ENCODE measurements at places on chromosomes 5 and 9.

DNA sequence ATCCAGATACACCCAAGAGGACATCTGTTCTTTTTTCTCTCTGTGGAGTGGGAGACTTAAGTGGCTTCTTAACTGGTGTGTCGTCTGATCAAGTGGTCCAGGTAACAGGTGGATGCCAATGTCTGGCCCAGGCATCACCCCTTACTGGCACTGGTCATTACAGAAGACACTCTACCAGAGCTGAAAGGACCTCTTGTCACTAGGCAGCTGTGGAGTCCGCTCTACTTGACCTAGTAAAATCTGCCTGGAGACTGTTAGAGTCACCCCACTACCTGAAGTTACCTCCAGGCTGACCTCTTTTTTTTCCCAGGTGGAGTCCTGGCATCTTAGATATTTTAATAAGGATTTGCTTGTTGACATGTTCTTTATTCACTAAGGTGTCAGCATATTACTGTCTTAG is 22.5 kb downstream of the FXN start:
- DNase-seq, result no peak

- no peak for DNase-seq
Observed at GRCh38 chr5:138538943-138539627, 4.0 kb downstream of the ETF1 start.

DNA sequence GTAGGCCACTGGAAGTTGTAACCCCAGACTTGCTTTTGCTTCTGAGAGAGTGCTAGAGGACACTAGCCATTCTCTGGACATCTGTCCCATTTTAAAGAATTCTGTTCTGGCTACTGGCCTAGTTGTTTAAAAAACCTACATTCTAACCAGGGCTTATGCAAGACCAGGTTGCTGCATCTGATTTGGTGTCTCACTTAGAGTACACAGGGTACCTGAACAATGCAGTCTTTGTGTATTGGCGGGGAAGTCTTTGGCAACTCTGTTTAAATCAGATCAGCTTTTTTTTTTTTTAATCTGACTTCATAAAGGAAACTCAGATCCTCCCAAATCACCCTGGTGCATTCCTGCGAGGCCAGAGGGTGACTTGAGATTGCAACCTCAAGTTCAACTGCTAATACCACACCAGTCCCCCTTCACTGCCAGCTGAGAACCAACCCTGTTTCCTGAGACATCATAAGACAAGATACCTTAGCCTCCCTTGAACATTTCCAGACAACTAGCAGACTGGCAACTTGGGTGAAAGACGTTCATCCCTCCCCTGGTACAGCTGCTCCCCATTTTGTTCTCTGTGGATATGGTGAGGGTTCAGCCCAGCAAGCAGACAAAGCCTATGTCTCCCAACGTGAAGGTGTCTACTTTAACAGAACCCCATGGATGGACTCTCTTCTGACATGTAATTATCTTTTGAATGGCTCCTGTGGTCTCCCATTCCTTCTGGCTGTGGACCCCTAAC is 27.0 kb downstream of the SKP1 start:
- DNase-seq, result no peak

GRCh38 chr5:104355350-104355749 is 792.8 kb upstream of the NUDT12 start:
- DNase-seq, result no peak

DNA sequence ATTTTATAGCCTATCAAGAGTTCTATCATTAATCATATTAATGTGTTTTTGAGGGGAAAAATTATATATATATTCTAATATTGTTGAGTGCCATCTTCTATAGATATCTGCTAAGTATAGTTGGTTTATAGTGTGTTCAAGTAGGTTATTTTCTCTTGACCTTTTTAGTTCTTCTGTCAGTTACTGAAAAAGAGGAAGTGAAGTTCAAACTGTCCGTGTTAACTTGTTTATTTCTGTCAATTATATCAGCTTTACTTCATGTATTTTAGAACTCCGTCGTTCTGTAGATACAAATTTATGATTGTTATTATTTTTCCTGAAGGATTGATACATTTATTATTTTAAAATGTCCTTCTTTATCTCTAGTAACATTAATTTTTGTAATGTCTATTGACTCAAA is 1209.1 kb downstream of the CDH12 start:
- no peak for DNase-seq

GRCh38 chr5:179530069-179530998 is 20.0 kb upstream of the RUFY1 start:
- DNase-seq, result peak; percentile 50

DNA sequence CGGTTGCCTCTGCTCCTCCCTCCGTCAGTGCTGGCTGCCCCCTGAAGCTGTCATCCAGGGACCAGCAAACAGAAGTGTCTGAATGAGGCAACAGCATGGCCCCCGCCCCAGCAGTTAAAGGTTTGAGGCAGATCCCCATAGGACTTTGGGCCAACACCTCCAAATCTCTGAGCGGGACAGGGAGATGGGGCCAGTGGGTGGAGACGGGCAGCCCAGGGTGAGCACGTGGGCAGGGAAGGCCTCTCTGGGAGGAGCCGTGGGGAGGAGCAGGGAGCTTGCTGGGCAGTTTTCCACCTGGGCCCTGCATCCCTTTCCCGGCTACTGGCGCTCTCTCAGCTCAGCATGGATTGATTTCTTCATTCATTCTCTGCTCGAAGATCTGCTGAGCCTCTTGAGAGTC is 39.1 kb upstream of the NOTCH1 start:
- no peak for DNase-seq

DNA sequence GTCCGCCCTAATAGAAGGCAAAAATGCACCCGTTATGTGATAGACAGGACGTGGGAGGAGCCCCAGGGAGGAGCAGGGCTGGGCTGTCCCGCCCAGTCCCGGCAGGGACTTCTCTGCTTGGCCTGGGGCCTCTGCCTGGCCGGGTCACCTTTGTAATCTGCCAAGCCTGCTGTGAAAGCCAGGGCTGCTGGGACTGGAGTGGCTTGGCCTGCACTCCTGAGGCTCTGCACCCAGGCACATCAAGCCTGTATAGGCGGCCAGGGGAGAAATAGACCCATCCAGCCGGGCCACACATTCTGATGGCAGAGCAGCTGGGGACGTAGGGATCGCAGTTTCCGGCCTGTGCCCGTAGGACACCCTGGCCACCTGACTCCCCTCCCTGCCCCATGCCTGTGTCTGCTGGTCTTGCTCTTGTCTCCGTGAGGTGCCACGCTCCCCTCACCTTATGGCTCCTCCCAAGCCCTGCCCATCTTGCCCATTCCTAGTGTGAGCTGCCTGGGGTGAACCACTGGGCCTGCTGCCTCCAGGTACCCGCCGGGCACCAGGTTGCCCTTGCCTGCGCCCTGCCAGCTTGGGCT is 28.1 kb downstream of the DYNC2I2 start:
- no peak for DNase-seq

GRCh38 chr5:85143138-85143537 is 758.5 kb upstream of the EDIL3 start:
- DNase-seq, result no peak

GRCh38 chr5:652773-653350 is 40.3 kb downstream of the TPPP start:
- no peak for DNase-seq

GRCh38 chr5:107415762-107416161 is 255.0 kb downstream of the EFNA5 start:
- no peak for DNase-seq

DNA sequence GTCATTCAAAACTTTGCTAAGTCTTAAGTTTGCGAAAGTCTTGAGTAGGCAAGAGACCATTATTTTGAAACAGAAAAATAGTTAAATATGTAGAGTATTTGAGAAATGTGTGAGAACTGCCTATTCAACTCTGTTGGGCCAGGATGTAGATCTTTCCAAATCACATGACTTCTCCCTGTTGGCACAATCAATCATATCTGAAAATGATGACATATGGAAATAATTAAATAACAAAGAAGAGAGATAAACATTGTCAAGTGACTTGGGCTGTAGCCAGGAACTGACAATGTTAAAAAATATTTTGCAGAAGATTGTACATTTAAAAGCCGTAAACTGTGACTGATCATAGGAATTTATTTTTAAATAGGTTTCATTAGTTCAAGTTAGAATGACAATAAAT is 104.6 kb upstream of the IL6ST start:
- DNase-seq, result no peak

DNA sequence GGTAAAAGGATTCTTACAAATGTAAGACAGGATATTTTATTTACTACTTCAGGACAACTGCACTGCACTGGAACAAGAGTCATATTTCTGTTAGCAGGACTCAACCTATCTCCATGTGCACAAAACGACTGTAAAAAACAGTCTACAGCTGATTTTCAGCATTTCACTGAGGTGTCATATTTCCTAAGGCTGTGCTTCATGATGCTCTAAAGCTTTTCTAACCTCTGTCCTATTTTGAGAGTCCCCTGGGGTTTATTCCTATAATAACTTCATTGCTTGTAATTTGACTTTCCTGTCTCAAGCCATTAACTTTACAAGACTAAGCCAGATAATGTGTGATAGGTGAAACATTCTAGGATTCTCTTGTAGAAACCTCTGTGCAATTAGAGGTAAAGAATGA is 472.3 kb downstream of the HINT1 start:
- DNase-seq, result no peak

DNA sequence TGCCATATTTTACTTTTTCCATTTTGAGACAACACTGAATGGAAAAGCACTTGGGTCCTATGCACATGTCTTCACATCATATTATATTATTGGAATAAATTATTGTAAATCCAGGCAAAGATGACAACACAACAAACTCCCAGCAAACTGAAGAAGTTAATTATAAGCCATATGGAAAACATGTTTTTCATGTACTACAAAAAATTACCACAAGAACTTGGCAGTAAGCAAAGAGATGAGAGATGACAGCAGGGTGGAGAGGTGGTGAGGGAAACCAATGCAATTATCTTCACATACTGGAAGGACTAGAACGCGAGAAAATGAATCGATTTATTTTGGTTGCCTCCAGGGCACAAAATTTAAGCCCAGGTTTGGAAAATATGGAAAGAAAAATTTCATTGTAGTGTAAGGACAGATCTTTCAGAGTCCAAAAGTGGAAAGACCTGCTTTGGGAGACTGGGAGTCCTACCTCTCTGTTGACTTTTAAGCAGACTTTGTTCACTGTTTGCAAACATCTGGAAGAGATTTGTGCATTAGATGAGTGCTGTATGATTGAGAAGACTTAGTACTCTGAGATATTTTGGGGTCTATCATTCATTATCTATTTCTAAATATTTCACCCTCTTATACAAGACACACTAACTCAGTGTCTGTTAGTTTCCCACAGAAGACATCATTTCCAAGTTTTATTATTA is 138.0 kb downstream of the TMEM232 start:
- DNase-seq, result no peak

- no peak for DNase-seq
Observed at GRCh38 chr9:99259231-99259918, 37.3 kb downstream of the SEC61B start.

DNA sequence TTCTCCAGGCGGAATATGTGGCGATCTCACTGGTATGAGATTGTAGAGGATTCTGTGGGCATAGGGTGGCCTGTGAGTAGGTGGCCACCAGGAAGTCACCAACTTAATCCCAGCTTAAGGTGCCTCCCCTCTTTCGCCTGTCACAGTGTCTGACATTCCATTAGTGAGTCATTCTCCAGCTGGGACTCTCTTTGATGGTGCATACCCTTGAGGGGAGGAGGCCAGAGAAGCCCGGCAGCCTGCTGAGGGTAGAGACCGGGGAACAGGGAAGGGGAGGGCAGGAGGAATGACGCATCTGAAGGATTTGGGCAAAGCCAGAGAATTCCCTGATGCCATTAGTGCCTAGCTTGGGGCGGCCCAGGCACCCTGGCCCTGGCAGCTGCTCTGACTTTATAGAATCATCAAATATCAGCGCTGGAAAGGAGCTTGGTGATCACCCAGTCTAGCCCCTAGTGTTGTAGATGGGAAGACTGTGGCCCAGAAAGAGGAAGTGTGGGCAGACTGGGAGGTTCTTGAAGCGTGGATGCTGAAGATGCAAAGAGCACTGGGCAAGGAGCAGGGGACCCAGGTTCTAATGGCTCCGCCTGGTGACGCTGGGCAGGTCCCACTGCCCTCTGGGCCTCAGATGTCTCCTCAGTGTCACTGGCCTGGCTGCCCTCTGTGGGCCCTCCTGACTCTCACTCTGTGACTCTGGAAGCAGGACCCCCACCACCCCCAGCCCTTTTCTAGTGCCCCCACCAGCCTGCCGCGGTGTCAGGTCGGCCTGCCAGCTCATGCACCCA is 41.4 kb downstream of the DAB2IP start:
- DNase-seq, result no peak

- no peak for DNase-seq
Observed at GRCh38 chr5:118863345-118863744, 125.0 kb downstream of the DTWD2 start.

DNA sequence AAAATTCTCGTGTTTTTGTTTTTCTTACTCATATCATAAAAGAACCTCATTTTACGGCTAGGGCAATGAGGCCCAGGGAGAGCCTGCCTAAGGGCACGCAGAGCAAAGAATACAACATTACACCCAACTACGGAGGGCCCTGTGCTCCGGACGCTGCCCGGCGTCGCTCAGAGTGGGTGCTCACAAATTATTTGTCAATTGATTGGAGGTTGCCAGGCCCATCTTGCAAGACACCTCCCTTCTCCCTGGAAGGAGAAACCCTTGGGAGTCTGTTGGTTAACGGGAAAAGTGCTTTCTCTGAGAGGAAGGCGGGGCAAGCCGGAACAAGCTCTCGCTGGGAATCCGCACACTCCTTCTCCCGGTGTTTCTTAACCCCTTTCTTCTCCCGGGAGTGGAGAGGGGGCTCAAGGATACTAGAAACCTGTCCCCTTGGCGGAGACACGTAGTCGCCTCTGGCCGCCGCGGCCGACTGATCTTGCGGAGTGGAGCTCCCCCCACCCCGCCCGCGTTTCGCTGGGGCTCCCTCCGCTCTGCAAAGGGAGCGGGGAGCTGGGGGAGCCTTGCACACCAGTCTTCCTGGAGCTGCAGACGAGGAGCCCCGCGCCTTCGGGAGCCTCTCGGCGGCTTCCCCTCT is 599.3 kb upstream of the SGCD start:
- no peak for DNase-seq

DNA sequence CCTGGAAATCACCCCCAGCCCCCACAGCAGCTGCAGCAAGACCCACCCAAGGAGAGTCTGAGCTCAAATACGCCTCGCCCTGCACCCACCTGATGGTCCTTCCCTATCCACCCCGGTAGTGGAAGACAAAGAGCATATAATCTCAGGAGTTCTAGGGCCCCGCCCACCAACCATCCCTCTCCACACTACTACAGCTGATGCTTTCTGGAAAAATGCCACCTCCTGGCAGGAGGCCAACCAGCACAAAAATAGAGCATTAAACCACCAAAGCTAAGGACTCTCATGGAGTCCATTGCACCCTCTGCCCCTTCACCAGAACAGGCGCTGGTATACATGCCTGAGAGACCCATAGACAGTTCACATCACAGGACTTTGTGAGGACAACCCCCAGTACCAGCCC is 22.5 kb upstream of the NIPSNAP3A start:
- DNase-seq, result no peak

GRCh38 chr9:127078988-127079387 is 43.4 kb downstream of the ANGPTL2 start:
- DNase-seq, result no peak

All from stimulated activated CD4-positive, alpha-beta T cell treated with anti-CD3 and anti-CD28 coated beads, TNF-alpha, amount 100 ng/mL, for 4 hours (primary cell).